Right atrium auricular region (tissue), 2 donors: ENCODE measurements at places on chromosomes 12 and 14. TPM values are rescaled to one million over a fixed set of nuclear protein-coding genes. Genes with fewer than 3 reads are reported as not detected.

DNA sequence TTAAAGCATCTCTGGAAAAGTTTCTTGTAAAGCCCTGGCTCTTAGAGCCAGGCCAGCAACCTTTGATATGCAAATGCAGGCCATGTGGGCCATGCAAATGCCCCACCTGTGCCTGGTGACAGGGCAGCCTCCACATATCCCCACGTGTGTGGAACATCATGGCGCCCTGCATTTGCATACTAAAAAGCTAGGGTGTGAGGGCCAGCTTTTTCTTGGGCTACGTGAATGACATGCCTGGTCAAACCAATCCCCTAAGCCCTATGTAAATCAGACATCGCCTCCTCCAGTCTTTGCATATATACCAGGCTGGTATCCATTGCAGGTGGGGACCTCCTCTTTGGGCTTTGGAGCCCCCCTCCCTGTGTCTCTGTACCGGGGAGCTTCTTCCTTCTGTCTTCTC lies 6.4 kb downstream of the CSRP2 start:
- no peak for DNase-seq

DNA sequence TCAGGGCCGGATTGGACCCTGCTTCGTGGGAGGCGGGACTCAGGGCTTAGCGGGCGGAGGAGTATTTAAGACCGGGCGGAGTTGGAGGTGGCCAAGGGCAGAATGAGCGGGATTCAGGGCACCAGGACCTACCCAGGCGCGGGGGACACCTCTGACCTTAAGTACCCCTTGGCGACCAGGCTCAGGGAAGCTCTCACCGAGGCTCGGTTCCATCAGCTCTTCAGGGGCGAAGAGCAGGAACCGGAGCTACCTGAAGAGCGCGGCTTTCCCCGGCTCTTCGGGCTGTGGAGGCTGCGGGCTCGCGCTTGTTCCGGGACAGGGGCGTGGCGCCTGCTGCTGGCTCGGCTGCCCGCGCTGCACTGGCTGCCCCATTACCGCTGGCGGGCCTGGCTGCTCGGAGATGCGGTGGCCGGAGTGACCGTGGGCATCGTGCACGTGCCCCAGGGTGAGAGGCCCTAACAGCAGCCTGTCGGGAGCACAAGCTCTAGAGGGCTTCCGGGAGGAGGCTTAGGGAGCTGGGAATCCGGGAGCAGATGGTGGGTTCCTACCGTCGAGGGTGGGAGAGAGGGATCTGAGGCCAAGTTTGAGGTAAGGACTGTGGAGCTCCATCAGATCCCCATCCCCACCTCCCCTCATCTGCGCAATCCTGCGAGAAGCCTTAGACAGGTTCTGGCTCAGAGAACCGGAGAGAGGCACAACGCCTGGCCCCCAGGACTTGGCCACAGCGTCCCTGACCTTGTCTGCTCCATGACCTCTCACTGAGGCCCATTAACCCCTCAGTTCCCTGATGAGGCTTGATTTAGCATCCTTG lies 8.4 kb downstream of the ARHGEF25 start:
- DNase-seq, result no peak

GRCh38 chr12:117234441-117234840 lies 44.2 kb upstream of the FBXO21 start:
- DNase-seq, result no peak

GRCh38 chr12:116241157-116241759 lies 36.2 kb downstream of the MED13L start:
- DNase-seq, result no peak

GRCh38 chr14:101364503-101365328 lies 196.6 kb upstream of the DIO3 start:
- DNase-seq, result peak; percentile 76

GRCh38 chr14:61780125-61780524 lies 17.9 kb downstream of the SNAPC1 start:
- DNase-seq, result no peak

DNA sequence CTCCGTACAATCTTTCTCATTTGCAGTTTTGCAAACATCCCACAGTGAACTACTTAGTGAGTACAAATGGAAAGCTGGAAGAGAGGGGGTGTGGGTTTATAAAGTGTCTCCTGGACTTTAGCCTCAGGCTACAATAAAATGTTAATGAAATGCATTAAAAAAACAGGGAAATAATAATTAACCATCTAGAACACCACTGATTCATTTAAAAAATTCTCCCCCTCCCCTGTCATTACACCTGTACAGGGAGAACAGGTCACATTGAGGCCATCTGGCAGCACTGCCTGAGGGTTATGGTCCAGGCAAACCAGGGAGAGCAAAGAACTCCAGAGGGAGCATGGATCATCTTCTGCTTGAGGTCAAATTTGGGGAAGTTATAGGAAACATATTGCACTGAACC lies 96.3 kb downstream of the TSPAN8 start:
- no peak for DNase-seq

DNA sequence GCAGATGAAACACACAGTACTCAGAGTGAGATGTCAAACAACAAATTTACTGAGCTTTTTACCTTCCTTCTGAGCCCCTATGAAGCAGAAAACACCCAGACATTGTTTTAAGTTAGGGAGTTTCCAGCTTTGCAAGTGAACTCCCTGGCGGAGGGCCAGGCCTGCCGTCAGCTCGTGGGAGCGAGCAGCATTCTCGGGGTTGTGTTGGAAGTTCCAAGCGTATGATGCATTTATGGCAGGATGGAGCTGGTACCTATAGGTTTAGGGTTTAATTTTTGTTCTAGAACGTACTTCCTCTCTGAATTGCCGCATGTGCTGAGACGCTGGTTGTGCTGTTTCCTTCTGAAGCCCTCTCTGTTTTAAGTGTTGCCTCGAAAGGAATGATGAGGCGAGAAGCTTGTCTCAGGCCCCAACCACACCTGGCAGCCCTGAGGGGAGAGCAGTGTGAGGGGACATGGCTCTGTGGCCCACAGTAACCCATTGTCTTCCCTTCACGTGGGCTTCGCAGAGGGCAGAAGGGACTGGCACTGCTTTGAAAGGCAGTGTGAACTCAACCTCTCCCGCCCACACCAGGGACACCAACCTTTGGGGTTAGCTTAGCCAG lies 76.6 kb downstream of the SSPN start:
- DNase-seq, result peak; percentile 82

GRCh38 chr12:7642876-7643309 lies 22.8 kb downstream of the APOBEC1 start:
- no peak for DNase-seq

DNA sequence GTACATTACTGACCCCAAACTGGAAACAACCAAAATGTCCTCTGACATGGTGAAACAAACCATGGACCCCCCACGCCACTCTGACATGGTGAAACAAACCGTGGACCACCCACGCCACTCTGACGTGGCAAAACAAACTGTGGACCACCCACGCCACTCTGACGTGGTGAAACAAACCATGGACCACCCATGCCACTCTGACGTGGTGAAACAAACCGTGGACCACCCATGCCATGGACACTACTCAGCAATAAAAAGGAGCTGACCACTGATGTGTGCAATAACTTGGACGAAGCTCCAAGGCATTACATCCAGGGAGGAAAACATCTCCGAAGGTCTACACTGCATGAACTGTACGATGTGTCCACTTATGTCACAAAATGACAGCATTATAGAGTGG lies 3.1 kb upstream of the GOLGA3 start:
- DNase-seq, result no peak

DNA sequence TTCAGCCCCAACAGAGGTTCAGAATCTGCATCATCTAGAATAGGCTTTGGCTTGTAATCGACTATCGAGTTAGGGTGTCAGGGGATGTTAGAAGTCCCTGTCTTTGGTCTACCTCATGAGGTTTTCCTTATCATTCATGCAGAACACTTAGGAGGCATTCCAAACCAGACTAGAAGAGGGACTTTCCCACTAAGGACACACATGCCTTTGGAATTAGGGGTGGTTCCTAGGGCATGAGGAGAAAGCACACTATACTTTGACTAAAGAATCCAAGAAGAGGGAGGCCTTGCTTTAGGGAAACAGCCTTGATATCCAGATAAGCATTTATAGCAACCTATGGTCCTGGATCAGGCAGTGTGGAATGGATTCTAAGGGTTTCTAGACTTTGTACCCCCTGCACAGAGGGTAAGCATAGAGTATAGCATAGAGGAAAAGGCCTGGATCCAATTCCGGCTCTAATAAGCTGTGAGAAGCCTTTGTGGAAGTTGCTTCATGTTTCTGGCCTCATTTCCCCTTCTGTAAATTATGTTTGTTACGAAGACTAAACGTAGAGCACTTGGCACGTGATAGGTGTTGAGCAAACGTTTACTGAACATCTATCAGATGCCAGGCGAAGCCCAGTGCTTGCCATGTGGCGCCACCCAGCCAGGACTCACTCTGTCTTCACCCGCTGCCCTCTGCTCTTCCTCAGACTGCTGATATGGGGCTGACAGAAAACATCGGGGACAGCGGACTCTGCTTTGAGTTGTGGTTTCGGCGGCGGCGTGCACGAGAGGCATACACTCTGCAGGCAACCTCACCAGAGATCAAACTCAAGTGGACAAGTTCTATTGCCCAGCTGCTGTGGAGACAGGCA lies 13.2 kb downstream of the ZNF219 start:
- no peak for DNase-seq

DNA sequence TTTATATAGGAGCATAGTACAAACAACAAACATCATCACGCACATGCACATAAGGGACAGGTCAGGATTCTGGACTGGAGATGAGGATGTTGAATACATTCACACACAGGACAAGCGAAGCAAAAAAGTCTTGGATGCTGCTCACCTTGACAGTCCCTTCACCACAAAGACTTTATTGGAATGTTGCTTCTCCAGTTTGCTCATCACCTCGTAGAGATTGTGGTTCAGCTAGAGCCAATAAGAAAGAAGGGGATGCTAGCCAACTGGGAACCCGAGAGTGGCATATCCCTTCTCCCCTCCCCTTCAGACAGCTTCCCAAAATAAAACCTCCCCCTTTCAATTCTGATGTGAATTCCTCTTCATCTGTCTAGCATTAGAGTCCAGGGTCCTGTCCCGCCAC lies 25.4 kb upstream of the SMAGP start:
- DNase-seq, result no peak

GRCh38 chr12:89731614-89732013 lies 23.0 kb upstream of the ATP2B1 start:
- DNase-seq, result no peak

DNA sequence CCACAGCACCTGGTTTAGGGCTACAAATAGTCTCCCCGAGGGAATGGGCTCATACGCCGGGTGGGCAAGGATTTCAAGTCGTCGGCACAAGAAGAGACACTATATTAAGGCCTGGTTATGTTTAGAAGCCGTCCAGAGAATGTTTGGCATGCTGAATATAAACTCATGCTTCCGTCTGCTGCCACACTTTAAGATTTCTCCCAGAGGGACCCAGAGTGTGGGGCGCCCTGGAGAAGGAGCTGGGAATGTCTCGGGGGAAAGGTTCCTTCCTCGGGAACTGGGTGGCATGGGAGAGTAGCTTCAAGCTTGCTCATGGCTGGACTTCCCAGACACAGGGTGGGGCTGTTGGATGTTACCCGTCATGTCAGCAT lies 295.7 kb downstream of the CACNA1C start:
- DNase-seq, result no peak

GRCh38 chr12:25416516-25416915 lies 136.6 kb downstream of the LMNTD1 start:
- DNase-seq, result no peak

- no peak for DNase-seq
These were observed 708.5 kb downstream of the C12orf50 start for GRCh38 chr12:87320724-87321123.

- no peak for DNase-seq
These were observed 76.7 kb downstream of the MED13L start for GRCh38 chr12:116200812-116201211.

DNA sequence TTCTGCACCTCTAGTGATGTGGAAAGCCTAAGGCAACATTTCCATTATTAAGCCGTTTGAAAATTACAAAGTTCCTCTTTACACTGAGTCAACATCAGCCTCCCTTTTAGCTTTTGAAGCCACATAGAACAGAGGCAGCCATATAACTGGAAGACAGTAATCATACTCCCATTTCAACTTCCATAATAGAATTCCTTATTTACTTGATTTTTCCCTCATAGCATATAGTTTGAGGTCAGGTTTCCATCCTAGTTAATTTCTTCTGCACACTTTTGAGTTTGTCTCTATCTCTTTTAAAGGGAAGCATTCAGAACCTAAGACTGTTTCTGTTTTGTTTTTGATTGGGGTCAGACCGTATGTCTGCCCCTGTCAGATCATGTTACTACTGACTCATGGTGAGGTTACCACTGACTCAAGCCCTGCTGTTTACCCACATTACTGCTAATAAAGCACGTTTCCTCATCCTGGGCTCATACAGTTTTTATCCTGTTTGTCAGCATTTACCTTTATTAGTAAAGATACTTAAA lies 161.0 kb downstream of the SLC38A4 start:
- no peak for DNase-seq

Gene ARHGDIB
- 69.5 TPM for total RNA-seq

Gene MGAT4C
- 2.1 TPM for total RNA-seq

Gene EXOC3L4
- total RNA-seq, result not detected

Gene LRP6
- 21.3 TPM for total RNA-seq

Gene HOXC6
- not detected for total RNA-seq

Gene PTCSC3
- total RNA-seq, result not detected

Gene RTL1
- not detected for total RNA-seq

Gene GZMB
- 2.0 TPM for total RNA-seq

Gene RFX4
- not detected for total RNA-seq

Gene SLC35E3
- total RNA-seq, result 3.1 TPM

Gene NEUROD4
- not detected for total RNA-seq

Gene NGB
- not detected for total RNA-seq
